ENCODE measurements at places on chromosomes 5 and 9.

GRCh38 chr9:18672706-18673105 is 198.8 kb downstream of the ADAMTSL1 start:
- no peak for DNase-seq

- no peak for DNase-seq
Observed at GRCh38 chr9:96245399-96245798, 56.6 kb downstream of the HSD17B3 start.

GRCh38 chr5:10168254-10168653 is 81.4 kb downstream of the ATPSCKMT start:
- DNase-seq, result no peak

GRCh38 chr9:33437898-33438297 is 9.5 kb downstream of the AQP3 start:
- DNase-seq, result no peak

GRCh38 chr5:159051421-159052282 is 48.1 kb downstream of the EBF1 start:
- no peak for DNase-seq

- DNase-seq, result no peak
Observed at GRCh38 chr9:18605766-18606180, 131.8 kb downstream of the ADAMTSL1 start.

- no peak for DNase-seq
Observed at GRCh38 chr5:3809455-3809854, 213.8 kb downstream of the IRX1 start.

- DNase-seq, result no peak
Observed at GRCh38 chr5:138054206-138054605, 21.3 kb upstream of the FAM13B start.

- no peak for DNase-seq
Observed at GRCh38 chr5:10550222-10550995, 13.5 kb upstream of the ANKRD33B start.

DNA sequence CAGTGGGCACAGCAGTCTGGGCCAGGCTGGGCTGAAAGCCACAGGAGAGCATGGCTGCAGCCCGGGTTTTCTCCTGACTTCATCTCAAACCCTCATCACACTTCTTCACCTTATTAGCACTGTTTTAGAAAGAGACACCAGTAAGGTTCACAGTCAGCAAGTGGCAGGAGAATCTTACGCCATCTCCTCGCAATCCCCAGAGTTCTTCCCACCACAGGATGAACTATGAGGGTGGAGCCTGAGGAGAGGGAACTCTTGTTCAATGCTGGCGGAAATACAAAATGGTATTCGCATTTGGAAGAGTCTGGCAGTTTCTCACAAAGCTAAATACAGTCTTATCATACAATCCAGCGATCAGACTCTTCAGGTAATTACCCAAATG is 14.7 kb downstream of the BICD2 start:
- DNase-seq, result no peak

DNA sequence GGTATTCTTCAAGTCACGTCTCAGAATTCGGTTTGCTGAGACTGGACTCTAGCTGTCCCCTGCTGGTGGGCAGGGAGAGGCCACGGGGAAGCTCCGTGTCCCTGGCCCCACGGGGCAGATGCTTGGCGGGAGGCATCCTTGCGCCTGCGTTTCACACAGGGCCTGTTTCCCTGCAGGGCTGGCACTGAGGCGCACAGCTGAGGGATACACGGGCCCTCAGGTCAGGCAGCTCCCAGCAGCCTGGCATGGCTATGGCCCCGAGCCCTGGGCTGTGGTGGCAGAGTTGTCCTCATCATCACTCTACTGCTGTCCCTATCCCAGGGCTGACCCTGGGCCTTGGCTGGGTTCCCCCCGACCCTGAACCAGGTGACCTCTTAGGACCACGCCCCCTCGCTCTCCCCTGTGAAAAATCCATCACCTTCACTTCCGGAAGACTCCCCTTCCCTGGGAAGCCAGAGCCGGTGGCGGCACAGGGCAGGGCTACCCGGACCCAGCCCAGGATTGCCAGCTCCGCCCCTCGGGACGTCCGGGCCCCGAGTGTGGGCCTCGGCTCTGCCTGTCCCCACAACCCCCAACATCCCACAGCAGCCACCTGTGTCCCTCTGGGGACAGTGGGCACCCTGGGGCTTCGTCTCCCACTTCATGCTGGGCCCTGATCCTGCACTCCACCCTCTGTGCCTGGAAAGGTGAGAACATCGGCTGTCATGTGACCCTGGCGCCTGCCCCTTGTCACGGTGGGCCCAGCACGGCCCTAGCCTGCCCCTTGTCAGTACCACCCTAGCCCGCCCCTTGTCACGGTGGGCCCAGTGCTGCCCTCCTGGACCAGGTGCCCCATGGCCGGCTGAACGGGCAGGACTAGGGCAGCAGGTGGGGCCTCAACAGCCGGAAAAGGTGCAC is 5.0 kb downstream of the DPP7 start:
- DNase-seq, result no peak

DNA sequence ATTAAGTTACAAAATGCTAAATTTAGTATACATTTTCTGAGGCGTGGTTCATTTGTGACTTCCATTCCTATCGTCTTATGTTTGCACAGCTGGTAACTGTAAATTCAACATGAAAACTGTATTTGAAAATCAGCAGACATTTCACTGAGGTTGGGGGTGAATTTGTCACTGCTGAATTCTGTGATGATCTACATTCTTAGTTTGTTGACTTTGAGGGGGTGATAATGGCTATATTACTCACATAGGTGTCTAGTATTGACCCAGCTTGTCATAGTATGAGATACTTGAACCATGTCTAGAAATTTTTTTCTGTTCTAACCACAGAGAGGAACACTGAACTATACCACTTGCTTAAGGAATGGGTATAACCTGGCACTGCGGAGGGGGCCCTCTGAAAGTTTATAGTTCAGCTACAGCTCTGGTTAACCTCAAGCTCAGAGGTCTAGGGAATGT is 313.3 kb downstream of the PIK3R1 start:
- no peak for DNase-seq

DNA sequence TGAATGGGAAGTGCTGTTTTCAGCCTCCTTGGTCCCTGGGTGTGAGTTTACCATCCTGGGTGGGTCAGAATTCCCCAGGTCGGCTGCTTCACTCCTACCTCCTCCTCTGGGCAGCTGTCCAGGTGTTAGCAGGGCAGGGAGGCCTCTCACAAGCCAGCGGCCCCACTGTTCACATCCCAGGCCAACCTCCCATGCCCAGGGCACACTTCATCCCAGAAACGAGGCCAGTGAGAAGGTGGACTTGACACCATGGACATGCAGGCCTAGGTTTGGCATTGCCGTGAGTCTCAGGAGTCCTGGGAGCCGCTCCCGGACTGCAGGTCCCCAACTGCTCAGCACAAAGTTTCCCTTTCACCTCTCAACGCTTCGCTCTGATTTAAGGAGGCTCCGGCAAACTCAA is 229.6 kb upstream of the IRX2 start:
- no peak for DNase-seq

- no peak for DNase-seq
Observed at GRCh38 chr5:124856726-124857125, 110.3 kb upstream of the ZNF608 start.

DNA sequence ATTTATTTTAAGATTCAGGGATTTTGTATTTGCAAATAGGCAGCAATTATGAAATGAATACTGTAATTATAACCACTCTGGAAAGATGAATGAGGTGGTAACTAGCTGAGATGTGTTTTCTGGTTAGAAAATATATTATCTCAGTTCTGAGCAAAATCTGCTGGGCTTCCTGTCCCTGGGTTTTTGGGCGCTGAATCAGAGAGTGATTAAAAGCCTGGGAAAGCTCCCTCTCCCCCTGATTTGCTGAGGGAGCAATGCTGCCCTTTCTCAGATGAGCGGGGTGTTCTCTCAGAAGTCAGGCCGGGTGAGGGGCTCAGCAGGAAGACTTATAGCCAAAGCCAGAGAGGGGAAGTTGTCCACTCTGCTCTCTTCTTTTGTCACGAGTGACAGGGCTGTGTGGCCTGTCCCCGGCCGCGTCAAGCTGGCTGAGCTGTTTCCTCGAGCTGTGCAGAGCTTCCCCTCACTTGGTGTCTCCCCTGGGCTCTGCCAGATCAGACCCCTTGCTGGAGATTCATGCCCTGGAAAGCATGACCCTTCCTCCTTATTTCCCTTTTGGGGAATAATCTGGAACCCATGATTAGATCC is 39.8 kb upstream of the PITX1 start:
- no peak for DNase-seq

DNA sequence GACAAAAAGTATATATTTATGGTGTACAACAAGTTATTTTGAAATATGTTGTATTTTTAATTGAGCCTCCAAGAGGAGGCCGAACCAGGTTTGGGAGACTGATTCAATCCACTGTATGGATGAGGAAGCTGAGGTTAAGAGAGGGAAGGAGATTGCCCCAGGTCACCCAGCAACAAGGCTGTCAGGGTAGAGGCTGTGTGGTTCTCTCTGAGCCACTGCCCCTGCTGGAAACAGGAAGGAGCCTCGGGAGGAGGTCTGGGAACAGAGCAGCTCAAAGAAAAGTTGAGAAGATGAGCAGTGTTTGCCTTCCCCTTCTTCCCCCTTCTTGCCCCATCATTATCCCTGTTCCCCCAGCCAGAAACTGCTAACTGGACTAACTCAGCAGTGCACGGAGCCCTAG is 6.6 kb upstream of the FAT2 start:
- DNase-seq, result no peak

DNA sequence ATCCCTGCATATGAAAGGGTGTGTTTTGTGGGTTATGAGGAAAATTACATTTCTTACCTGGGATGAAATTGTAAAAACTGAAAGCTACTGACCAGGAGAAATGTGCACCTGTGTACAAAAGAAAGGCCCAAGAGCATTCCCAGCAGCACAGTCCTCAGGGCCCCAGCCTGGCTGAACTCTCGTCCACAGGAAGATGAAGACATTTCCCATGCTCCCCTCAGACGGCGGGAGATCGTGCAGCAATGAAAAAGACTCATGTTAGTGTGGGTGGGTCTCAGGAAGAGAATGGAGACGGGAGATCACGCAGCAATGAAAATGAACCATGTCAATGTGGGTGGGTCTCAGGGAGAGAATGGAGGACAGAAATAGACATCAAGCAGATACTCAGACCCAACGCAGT is 12.6 kb upstream of the LCN15 start:
- DNase-seq, result no peak

- DNase-seq, result no peak
Observed at GRCh38 chr5:39506211-39506610, 81.4 kb upstream of the DAB2 start.

GRCh38 chr9:110115341-110115820 is 92.6 kb downstream of the C9orf152 start:
- no peak for DNase-seq

DNA sequence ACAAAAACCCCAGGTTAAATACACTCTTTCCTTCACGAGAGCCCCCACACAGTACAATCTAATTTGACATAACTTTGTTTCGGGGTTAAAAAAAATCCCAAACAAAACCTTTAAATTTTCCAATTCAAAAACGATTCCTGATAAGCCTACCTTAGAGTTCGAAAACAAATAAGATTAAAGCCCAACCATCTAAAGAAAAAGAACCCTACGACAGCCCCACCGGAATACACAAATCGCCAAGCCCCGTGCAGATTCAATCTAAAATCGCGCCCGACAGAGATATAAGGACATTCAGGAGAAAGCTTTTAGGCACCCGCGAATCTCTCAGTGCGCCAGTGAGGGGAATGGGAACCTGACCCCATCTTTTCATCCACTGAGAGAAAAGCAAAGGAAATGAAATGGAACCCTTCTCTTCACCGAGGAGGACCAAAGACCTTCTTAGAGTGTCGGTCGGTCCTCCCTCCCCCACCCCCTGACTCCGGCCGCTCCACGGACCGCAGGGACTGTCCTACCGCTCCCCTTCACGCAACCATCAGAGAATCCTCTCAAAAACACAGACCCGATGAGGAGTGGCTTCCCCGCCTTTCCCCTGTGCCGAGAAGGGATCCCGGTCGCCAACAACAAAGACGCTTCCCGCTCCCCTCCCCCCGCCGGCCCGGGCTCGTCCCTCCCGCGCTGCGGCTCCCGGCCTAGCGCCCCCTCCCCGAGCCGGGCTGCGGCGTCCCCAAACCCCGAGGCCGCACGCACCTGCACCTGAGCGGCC is 925 bp downstream of the ABHD17B start:
- DNase-seq, result no peak

DNA sequence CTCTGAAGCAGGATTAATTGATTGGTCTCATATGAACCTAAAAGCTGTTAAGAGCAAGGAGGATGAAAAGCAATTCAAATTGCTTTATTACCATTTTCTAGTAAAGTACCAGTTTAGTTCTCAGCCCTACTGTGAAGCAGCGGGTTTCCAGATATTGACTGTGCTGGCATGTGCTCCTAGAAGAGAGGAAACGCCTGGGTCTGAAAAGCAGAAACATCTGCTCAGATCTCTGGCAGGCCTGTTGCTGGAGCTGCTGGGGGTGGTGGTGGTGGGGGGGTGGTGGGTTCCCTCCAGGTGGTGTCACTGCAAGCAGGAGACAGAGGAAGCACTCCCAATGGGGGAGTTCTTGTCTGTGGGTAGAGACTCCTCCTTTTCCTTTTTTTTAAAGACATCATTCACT is 105.5 kb upstream of the ZNF462 start:
- no peak for DNase-seq

DNA sequence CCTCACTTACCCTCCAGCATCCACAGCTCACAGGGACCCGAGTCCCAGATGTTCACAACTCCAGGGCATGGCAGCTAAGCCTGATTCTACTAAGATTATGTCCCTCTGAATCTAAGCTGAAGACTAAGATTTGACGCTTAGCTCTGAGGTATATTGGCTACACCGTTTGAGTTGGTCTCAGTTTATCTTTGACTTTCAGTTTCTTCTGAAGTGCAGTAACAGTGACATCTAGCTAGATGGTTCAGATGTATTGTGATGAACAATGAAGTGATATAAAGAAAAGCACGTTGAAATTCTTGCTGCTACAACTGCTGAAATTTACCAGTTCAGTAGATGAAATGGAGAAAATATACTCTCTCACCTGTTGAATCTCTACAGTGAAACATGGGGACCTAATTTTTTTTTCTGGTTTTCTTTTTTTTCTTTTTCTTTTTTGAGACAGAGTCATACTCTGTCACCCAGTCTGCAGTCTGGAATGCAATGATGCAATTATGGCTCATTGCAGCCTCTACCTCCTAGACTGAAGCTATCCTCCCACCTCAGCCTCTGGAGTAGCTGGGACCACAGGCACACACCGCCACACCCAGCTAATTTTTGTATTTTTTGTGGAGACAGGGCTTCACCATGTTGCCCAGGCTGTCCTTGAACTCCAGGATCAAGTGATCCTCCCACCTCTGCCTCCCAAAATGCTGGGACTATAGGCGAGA is 15.7 kb downstream of the RFK start:
- DNase-seq, result no peak

GRCh38 chr5:146091881-146092280 is 13.5 kb downstream of the PLAC8L1 start:
- no peak for DNase-seq

DNA sequence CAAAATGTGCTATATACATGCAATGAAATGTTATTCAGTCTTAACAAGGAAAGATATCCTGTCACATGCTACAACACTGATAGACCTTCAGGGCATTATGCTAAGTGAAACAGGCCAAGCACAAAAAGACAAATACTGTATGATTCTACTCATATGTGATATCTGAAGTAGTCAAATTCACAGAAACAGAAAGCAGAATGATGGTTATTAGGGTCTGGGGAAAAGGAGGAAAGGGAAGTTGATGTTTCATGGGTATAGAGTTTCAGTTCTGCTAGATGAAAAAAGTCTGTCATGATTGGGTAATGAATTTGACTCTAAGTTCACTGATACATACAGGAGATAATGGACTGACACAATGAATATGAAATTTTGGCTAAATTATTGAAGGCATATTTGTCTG is 11.2 kb upstream of the RIC1 start:
- DNase-seq, result no peak

- DNase-seq, result no peak
Observed at GRCh38 chr9:107137495-107138202, 145.4 kb upstream of the RAD23B start.

All from cortex of kidney (tissue), 1 donor.